CD4-positive, alpha-beta T cell treated with Interferon alpha-2 for 1 hour (primary cell): ENCODE measurements at places on chromosomes 1 and 21.

DNA sequence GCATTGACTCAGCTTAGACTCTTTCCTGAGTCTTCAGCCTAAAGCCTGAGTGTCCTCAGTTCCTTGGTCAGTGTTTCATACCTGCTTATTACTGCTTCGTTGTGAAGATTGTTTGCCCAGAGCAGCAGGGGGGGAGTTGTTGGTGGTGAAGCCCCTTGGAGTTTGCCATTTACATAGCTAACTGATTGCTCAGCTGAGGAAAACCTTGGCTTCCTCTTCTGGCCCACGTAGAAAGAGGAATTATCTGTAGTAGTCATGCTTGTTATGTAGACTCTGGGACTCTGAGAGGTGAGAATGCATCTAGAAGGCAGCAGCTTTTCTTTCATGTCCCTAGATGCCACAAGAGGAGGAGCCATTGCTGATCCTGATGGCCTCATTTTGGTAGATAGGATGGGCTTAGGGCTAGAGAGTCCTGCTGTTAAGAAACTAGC lies 125.9 kb downstream of the MAST2 start:
- DNase-seq, result no peak

GRCh38 chr1:57591842-57592241 lies 168.0 kb upstream of the DAB1 start:
- DNase-seq, result no peak

GRCh38 chr1:113701429-113701828 lies 57.9 kb downstream of the PHTF1 start:
- no peak for DNase-seq

DNA sequence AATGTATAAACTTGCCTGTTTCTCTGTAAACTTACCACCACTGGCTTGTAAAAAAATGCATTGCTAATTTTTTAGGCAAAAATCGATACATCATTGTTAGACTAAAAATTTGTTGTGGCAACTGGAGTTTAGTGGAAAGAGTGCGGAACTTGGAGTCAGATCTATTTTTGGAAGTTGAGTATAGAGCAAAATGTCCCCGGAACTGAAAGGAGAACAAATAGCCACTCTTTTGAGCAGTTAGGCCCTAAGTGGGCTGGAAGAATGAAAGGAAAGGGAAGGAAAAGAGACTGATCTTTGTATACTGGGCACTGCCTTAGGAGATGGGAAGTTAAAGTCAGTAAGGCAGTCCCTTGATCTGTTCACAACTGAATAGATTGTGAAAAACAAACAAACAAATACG lies 30.2 kb downstream of the OPTC start:
- no peak for DNase-seq

DNA sequence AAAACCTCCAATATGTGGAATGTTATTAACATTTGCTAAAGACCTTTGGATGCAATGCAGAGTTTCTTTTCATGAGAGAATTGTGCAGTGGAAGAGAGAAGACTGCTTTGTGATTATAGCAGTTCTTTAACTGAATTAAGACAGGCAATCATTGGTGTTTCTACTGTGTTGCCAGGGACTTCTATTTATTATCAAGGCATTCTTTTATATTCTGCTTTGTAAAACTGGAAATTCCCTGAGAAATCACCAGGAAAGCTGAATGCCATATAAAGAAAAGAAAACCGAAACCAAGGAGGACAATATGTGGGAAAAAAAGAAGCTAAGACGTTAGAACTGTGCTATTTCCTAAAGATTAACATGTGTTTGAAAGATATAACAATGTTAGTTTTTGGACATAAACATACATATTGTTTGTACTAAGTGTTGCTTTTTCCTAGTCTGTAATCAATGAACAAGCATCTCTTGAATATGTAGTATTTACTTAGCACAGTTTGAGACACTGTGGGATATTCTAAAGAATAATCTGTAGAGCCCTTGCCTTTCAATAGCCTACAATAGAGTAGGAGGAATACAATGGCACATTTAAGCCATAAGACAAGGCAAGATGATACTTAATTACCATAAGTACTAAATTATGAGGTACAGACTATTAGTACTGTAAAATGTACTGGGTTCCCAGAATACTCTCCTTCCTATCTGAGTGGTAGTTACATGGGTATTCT lies 47.1 kb downstream of the EXTL2 start:
- no peak for DNase-seq

GRCh38 chr1:179966551-179966950 lies 11.9 kb downstream of the CEP350 start:
- no peak for DNase-seq

DNA sequence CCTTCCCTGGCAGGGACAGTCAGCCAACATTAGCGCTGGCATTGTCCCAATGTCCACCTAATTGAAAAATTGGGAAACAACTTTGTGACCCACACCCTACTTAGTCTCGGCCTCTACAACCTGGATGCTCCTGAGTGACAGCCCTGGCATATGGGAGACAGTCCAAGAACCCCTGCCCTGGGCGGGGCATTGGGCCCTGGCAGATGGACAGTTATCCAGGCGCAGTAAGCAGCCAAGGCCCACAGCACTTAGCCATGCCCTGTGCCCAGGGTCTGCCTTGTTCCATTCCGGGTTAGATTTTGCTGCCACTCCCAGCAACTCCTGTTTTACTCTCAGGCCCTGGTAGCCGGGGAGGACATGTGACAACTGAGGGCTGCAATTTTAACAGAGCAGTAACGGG lies 50.3 kb downstream of the NFASC start:
- no peak for DNase-seq

DNA sequence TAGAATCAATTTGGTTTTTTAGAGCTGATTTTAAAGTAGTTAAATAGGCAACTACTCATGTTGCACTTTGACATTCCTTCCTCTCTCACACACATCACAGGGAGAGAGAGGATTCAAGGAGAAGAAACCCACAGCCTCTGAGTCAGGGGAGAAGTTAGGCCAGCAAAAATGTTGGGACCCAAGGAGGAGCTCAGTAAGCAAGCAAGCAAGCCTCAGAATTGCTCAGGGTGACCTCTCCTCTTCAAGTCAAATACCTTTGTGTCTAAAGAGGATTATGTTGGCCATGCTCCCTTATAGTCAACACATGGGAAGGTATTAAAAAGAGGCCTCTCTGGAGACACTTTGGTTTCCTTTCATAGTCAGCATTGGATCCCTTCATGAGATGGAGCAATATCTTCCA lies 80.5 kb upstream of the WARS2 start:
- DNase-seq, result no peak

- DNase-seq, result no peak
These were observed 6.2 kb upstream of the AADACL3 start for GRCh38 chr1:12709696-12710095.

GRCh38 chr21:27819299-27819698 lies 852.4 kb upstream of the ADAMTS5 start:
- DNase-seq, result no peak

- no peak for DNase-seq
These were observed 14.8 kb upstream of the S1PR1 start for GRCh38 chr1:101221945-101222429.

DNA sequence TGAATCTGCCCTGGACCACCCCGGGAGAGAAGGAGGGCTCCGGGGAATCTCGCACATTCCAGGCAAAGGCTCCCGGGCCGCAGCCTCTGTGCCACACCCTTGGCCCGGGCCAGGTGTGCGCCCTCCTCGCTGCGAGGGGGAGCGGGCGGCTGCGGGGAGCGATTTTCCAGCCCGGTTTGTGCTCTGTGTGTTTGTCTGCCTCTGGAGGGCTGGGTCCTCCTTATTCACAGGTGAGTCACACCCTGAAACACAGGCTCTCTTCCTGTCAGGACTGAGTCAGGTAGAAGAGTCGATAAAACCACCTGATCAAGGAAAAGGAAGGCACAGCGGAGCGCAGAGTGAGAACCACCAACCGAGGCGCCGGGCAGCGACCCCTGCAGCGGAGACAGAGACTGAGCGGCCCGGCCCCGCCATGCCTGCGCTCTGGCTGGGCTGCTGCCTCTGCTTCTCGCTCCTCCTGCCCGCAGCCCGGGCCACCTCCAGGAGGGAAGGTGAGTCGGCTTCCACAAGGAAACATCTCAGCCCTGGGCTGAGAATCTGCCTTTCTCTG lies at the start of gene LAMC2:
LAMC2 (plus strand) TSS at position 324 of the 550 bp plus-strand sequence; CDS start at position 413, 89 bp downstream.
- DNase-seq, result no peak

- no peak for DNase-seq
These were observed 60.3 kb upstream of the RCOR3 start for GRCh38 chr1:211198880-211199279.

DNA sequence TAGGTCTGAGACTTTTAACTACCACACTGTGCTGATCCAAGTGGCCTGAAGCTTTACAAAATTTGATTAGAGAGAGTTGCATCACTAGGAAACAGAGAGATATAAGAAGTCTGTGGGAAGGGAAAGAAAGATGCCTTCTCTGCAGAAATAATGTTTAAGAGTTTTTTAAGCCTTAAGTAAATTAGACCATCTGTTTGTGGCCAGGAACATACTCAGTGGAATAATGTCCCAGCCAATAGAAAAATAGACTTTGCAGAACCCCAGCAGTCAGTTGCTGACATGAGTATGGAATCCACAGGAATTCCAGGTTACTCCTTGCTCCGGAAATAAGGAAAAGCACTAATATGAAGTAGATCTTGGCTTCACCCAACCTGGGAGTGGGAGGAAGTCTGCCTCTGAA lies 144.8 kb downstream of the ST6GALNAC5 start:
- DNase-seq, result no peak

- no peak for DNase-seq
These were observed 50.7 kb downstream of the ALG14 start for GRCh38 chr1:95021805-95022643.

DNA sequence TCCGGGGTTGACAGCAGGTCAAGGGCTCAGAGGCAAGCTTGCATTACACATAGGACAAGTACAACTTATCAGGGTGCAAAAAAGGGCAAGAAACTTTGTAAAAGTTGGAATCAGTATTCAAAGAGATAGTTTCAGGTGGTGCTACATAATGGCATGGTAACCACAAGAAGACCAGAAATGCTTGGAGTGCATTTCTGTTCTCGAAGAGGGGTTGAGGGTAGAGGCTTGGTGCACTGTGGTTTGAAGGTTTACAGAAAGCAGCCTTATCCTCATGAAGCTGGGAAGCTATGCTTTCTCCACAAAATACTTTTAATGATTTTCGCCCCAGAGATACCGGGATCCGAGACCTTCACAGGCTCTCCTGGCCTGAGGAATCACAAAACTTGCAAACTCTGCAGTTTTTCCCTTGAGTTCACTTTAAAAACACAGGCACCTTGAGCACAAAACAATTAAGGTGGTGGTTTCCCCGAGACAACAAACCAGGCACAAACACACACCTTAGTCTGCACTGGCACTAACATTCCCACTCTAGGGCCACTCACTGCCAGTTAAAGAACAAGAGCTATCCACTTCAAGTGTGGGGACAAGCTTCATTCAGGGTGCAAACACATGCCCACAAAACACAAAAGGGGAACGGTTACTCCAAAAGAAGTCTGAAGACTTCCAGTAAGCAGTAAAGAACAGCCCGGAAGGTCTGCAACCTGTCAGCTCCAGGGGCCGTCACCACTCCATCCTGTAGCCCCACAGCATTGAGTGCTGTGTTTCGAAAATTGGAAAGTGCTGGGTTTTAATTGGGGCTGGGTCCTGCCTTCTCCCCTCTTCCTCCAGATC lies 29.8 kb upstream of the NFIA start:
- no peak for DNase-seq

GRCh38 chr1:175920381-175920780 lies 177.0 kb upstream of the TNR start:
- no peak for DNase-seq

DNA sequence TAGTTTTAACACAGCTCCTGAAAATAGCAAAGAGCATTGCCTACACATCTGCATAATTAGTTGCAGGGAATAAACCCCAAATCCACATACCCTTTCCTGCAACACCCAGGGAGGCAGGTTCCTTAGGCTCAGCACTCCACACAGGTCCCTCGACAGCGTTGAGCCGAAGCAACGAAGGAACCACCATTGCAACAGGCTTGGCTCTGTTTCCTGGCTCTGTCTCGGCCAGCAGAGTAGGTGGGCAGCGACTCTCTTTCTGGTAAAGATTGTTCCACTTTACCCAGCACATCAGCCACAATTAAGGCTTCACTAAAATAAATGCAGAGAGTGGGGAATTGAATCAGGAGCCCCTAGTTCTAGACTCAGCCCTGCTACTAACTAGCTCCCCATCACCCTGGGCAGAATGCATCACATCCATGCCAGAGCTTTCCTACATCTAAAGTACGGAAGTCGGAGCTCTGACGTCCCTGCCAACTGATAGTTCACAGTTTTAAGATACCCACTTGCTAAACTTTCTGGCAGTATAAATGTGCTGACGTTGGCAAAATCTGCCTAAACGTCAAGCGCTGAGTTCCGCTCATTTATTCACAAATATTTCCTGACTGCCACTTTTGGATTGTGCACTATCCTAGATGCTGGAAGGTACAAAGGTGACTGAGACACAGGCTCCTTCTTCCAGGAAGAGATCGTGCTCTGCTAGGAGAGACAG lies 79.0 kb upstream of the COA6 start:
- DNase-seq, result no peak

DNA sequence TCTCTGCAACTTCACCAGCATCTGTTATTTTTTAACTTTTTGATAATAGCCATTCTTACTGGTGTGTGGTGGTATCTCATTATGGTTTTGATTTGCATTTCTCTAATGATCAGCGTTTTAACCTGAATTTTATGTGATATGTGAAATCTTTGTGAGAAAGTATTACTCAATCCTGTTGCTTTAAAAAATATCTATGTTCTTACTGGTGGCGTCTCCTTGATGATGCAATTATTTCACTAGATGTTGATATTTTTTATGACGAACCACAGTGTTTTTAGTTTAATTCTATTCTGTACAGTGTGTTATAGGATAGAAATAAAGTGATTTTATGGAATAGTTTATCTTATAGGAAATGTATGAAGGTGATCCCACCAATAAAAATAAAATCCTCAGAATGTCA lies 54.7 kb upstream of the GPR88 start:
- no peak for DNase-seq

GRCh38 chr1:202101184-202101583 lies 21.5 kb upstream of the GPR37L1 start:
- DNase-seq, result no peak

- no peak for DNase-seq
These were observed 325.9 kb upstream of the ADAMTS5 start for GRCh38 chr21:27292783-27293182.

DNA sequence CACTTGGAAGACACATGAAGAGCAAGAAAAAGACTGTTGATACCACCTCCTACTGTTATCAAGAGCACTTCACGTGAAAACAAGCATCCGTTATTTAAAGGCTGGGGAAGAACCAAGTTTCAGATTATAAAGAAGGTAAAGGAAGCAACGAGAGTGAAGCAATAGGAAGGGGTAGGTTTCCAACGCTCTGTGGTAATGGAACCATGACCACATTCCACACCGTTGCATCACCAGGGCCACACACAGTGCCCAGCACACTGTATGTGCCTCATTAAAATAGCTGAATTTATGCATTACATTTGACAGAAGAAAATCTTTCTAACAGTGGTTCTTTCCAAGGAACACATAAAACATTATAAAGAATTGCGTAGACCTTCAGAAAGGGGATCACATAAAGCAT lies 435.8 kb downstream of the MRPL39 start:
- no peak for DNase-seq

DNA sequence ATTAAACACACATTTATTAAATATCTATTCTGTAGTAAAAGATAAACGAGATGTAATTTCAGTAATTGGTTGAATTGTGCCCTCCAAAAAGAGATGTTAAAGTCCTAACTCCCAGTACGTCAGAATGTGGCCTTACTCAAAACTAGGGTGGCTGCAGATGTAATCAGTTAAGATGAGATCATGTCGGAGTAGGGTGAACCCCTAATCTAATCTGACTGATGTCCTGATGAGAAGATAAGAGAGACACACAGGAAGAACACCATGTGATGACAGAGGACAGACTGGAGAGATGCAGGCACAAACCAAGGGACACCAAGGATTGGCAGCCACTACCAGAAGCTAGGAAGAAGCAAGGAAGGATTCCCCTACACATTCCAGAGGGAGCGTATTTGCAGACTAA lies 104.1 kb downstream of the SLC25A24 start:
- DNase-seq, result no peak
